Stimulated activated CD8-positive, alpha-beta memory T cell treated with anti-CD3 and anti-CD28 coated beads, Interleukin-4, amount 100 ng/mL, for 4 hours (primary cell): ENCODE measurements at places on chromosomes 12 and 14.
A peak's percentile ranks its signal among the peaks of the same experiment; 100 is the strongest.

- DNase-seq: peak; percentile 19
These were observed 43.8 kb downstream of the DDHD1 start for GRCh38 chr14:53109105-53110041.

GRCh38 chr14:82159624-82160023, 626.0 kb upstream of the SEL1L start:
- DNase-seq: no peak

DNA sequence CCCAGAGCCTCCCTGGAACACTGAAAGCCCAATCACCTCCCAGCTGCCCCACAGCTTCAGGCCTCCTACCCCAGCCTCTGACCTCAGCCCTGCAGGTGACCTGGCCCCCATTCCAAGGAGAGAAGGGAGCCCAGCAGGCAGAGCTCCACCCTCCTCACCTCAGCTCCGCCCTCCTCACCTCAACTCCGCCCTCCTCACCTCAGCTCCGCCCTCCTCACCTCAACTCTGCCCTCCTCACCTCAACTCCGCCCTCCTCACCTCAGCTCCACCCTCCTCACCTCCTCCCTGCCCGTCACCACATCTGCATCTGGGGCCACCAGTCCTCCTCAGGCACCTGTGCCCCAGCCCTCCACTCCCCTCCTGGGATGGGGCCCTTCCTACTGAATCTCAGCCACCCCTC, 112.2 kb upstream of the SFSWAP start:
- no peak for DNase-seq

GRCh38 chr14:35553808-35554207, 19.8 kb downstream of the INSM2 start:
- no peak for DNase-seq

DNA sequence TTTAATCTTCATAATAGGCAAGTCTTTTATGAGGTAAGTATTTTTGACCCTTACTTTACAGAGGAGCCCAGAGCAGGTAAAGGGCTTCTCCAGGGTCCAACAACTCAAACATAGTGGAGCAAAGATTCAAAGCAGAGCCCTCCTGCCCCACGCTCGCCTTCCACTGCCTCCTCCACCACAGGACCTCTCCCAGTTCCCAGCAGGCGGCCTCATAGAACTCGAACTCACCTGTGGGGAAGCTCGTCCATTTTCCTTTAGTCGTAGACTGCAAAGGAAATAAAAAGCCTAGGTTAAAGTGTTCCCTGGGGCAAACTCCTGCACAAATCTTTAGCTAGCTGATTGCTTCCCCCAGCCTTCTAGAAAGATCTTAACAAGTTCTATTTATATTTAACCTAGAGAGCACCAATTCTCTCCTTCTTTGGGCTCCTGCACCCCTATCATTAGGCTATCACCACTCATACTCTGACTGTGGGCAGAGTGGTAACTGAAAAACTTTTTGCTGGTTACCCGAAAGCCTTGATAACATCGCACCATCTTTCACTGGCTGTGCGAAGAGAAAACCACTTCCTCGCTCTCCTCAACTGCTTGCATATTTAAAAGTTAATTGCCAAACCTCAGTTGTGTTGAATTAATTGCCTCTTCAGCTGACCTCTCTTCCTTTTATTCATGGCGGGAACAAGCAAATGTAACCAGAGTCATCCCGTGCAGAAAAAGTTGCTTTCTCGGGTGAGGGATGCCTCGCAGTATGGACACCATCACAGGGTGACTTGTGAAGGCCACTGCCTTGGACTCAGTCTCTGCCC, 299.6 kb downstream of the DPF3 start:
- DNase-seq: no peak

DNA sequence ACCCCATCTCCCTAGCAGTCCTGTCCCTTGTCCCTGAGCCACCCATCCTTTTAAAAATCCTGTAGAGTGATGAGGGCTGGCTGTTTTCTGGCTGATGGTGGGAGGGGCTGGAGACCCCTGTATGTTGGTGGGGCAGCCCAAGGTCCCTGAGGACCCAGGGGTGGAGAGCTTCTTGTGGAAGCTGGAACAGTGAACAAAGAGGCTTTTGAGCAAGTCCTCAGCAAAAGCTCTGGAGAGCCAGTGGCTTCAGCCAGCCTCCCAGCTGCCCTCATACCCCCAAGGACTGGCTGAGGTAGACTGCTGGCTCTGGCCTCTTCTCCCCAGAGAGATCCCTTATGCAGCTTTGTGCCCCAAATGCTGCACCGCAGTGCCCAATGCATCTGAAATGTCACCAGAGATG, 29.2 kb upstream of the COL2A1 start:
- no peak for DNase-seq

DNA sequence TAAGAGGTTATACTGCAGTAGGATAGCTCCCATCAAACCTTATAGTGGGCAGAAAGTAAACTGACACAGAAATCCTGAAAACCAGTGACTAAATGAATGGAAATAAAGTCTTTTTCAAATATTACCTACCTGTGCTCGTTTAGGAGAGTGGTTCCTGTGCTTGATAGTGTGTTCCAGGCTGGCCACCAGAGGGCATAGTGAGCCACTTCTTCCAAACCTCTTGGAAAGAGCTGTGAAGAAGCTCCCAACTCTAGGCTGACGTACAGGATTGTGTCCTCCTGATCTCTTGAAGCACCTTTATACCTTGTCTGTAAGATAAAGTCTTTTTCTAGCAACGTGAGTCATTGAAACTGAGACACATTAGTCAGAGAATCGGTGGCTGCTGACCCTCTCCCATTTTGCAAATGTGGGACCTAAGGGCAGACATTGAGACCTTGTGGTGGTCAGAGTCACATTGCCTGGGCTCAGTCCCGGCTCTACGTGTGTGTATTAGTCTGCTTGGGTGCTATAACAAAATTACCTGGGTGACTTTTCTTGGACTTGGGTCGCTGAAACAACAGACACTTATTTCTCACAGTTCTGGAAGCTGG, 17.6 kb downstream of the TDP1 start:
- no peak for DNase-seq

DNA sequence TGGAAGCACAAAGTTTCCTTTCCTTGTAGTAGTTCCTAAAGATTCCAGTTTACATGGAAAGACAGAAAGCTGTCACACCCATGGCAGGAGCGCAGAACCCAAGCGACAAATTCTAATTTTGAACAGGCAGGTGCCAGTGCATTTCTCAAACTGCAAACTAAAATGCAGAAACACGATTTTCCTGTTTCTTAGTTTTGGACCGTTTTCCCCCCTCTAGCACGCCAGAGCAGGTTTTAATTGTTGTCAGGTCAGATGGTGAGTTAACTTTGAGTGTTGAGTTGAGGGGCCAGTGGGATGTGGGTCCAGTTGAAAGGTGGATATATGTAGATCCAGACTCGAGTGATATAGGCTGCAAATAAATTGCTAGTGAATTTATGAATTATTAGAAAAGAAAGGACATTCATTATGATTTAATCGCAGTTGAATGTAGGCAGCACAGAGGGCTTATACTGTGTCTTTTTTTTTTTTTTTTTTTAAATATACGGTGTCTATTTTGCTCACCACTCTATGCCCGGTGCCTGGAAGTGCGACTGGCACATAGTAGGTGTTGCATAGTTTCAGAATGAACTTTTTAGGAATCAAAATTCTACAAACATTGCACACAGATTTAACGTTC, 909 bp upstream of the ETFBKMT start:
- DNase-seq: no peak

DNA sequence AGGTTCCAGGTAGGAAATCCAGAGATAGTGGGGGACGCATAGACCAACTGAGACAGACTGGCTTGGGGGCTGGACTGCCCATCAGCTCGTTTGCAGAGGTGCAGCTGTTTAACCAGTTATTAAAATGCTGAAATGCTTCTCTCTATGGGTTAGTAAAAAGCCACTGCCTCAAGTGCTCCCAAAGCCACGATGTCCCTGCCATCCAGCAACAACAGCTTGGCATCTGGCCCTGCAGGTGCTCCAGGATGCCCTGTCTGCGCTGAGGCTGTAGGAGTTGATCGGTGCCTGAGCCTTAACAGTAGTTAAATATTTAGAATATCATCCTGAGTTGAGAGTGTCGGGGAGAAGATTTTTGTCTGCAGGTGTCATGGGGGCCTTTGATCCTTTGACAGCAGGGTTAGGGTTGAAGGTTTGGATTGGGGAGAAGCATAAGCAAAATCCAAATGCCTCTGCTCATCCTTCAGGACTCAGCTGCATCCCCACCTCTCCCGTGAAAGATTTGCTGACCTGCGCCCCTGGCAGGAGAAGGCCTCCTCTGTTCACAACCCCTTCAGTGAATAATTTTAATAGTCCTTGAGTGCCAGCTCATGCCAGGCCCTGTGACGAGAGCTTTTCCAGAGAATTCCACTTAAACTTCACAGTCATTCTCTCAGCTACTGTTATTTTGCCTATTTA, 127.3 kb upstream of the PWP1 start:
- no peak for DNase-seq

- no peak for DNase-seq
These were observed 68.7 kb upstream of the MAP1LC3B2 start for GRCh38 chr12:116490471-116490870.

DNA sequence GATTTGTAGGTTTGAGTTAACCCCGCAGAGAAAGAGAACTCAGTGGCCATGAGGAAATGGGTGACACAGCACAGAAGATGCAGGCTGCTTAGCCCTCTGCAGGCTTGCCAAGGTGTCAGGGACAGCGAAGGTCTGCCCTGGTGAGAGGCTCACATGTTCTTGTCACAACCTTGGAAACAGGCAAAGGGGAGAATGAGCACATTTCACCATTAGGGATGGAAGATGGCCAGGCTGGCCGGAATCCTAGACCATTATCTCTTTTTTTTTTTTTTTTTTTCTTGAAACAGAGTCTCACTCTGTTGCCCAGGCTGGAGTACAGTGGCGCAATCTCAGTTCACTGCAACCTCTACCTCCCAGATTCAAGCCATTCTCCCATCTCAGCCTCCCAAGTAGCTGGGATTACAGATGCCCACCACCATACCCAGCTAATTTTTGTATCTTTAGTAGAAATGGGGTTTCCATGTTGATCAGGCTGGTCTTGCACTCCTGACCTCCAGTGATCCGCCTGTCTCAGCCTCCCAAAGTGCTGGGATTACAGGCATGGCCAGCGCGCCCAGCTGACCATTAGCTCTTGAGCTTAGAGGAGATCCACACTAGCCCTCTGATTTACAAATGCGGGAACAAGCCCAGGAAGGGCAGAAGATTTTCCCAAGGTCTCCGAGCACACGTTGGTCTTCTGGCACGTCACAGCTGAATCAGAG, 34.6 kb downstream of the LTBP2 start:
- no peak for DNase-seq

GRCh38 chr12:75848961-75849360, 182.6 kb downstream of the PHLDA1 start:
- no peak for DNase-seq

DNA sequence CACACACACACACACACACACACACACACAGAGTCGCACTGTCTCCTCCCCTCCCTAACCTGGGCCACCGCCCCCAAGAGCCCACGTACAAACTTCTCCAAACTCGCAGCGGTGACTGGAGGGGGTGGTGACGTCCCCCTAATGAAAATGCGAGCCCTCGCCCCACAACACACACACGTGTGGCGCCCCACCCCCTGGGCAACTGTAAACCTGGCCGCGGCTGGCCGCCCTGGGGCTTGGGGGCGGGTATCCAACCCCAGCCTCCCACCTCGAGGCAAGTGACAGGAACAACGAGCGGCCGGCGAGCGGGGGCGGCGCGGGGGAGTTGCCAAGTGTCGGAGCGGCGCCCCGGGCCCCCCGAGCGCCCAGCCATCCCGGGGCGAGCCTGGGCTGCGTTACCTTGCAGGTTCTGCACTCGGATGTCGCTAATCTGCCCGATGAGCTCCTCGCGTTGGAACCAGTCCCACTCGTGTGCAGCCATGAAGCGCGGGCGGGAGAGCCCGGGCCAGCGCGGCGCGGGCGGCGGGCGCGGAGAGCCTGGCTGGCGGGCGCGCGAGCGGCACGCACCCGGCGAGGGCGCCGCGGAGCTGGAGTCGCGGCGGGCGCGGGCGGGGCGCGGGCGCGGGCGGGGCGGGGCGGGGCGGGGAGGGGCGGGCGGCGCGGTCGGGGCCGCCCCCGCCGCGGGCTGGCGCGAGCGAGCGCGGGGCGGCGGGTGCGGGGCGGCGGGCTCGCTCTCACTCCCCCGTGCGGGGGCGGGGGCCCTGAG, at the start of gene CLMN:
Gene CLMN, minus strand, starts transcription at position 597 of the 766 bp plus-strand sequence. Its CDS starts 116 bp downstream, at position 481.
- DNase-seq: peak; percentile 7

DNA sequence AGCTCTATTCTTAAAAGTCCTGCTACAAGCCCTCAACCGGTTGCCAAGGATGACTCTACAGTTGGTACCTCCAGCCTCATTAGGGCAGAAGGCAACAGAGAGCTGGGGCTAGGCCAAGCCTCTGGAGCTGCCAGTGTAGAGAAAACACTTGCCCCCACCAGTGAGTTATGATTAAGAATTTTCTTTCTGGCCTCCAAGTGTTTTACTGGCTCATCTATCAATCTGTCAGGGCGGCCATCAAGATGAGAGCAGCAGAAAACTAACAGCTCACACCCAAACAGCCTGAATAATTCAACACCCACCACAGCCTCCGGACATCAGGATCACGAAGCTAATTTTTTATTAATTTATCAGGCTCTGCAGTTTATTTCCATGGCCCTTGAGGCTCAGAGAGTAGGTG, 40.7 kb upstream of the CMKLR1 start:
- DNase-seq: no peak

- no peak for DNase-seq
These were observed 16.8 kb upstream of the CACNA2D4 start for GRCh38 chr12:1935242-1935641.

DNA sequence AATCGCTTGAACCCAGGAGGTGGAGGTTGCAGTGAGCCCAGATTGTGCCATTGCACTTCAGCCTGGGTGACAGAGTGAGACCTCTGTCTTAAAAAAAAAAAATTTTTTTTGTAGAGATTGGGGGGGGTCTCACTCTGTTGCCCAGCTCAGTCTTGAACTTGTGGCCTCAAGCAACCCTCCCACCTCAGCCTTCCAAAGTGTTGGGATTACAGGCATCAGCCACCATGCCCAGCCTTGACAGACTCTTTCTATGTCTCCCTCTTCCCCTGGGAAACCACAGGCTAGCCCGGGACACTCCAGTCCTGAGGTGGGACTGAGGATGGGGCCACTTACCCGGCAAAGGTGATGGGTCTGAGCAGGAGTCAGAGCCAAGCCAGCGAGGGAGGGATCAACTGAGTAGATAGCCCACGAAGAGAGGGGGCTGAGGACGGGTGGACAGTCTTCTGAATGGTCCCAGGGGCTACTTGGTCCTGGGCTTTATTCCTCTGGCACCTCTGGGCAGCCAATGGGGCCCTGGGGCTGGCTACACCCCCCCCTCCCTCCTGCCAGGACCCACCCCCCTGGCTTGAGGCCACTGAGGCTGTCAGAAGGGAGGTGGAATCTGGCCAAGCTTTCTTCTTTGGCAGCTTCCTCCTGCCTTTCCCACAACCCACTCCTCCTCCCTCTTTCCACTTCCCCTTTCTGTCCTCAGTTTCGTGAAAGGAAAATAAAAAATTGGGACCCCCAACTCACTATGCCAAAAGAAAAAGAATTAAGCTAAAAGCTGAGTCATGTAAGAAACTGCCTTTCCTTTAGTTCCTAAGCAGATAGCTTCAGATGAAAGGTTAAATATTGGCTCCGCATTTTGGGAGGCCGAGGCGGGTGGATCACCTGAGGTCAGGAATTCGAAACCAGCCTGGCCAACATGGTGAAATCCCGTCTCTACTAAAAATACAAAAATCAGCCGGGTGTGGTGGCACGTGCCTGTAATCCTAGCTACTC, at the start of gene SDS:
Gene SDS, minus strand, starts transcription at position 453 of the 981 bp plus-strand sequence. CDS start 4,179 bp downstream, outside the sequence.
- DNase-seq: no peak

GRCh38 chr12:48859607-48860006, 6.1 kb downstream of the RND1 start:
- DNase-seq: no peak

- DNase-seq: no peak
These were observed 30.0 kb downstream of the HVCN1 start for GRCh38 chr12:110658878-110659277.
